ENCODE measurements at places on chromosomes 1 and 21.

DNA sequence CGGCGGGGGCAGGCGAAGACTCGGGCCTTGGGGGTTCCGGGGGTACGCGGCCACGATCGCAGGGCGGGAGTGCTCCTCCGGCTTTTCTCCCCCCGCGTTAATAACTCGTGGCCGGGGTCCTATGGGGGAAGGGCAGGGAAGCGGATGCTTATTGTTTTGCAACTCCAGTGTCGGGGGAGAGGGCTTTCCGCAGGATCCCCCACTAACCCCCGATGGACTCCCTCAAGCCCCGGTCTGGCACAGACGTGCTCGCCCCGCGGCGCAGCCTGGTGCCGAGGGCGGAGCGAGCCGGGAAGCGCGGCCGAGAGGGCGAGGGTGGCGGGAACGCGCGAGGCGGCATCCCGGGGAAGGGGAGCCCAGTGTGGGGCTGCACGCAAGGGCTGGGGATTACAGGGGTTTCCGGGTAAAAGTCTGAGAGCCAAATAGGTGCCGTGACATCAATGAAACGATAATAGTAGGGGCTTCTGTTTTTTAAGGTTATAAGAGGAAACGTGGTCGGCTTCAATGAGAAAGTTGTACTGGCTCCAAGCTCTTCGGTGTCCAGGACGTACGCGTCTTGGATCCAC is 772 bp downstream of the UCK2 start:
- DNase-seq: peak; percentile 42

DNA sequence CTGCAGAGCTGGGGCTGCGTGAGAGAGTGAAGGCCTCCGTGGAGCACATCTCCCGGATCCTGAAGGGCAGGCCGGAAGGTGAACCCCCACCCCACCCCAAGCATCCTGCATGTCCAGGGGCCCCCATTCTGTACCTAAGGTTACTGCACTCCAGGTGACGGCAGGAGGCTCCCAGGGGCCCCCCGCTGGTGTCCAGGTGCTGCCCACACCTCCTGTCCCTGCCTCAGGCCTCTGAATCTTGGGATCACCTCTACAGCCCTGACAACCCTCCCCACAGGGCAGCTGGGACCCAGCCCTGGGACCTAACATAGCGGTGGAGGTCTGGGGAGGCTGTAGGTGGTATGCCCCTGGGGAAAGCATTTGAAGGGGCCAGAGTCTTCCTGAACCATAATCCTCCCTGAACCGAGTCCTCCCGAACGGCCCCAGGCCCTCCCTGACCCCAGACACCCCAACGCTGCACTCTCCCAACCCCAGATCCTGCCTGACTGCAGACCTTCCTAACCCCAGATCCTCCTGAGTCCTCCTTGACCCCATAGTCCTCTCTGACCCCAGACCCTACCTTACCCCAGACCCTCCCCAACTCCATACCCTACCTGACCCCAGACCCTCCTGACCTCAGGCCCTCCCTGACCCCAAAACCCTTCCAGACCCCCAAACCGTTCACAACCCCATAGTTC is 33.5 kb downstream of the TRIM11 start:
- DNase-seq: no peak

DNA sequence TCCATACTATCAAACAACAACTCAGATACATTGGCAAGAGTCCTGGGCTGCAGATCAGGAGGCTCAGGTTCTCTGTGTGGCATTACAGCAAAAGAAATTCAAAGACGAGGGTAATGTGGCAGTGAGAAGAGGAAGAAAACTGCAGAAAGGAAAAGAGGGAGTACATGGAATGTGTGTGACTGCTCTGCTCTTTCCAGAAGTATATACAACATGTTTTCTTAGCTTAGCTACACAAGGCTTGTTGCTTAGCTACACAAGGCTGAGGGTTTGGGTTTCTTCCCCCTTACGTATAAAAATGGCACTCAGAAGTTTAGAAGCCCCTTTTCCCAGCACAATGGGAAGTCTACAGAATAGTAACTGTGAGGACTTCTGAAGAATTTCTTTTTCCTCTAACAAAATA is 86.0 kb downstream of the PRRX1 start:
- DNase-seq: no peak

DNA sequence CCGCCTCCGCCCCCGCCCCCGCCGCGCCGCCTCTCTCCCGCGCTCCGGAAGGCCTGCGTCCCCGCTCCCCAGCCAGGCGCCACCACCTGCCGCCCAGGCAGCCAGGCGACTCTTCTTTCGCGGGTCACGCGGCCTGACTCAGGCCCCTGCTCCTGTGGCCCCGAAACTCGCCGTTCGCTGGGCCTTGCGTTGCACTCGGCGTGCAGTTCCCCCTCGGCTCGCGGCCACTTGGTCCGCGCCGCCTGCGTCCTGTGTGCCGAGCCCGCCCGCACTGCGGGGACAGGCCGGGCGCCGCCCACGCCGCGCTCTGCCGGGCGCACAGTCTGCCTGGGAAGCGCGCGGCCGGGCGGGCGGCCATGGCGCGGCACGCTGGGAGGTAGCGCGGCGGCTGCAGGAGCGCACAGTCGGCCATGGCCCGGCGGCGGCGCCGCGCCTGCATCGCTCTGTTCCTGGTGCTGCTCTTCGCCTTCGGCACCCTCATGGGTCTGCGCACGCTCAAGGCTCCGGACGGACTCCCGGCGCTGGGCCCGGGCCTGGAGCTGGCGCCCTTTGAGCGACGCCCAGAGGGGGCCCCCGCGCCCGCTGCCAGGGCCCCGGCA is at the start of gene MANEAL:
Gene MANEAL (plus strand): TSS at position 75 of the 599 bp plus-strand sequence. CDS start 336 bp downstream, at position 411.
- peak; percentile 37 for DNase-seq

DNA sequence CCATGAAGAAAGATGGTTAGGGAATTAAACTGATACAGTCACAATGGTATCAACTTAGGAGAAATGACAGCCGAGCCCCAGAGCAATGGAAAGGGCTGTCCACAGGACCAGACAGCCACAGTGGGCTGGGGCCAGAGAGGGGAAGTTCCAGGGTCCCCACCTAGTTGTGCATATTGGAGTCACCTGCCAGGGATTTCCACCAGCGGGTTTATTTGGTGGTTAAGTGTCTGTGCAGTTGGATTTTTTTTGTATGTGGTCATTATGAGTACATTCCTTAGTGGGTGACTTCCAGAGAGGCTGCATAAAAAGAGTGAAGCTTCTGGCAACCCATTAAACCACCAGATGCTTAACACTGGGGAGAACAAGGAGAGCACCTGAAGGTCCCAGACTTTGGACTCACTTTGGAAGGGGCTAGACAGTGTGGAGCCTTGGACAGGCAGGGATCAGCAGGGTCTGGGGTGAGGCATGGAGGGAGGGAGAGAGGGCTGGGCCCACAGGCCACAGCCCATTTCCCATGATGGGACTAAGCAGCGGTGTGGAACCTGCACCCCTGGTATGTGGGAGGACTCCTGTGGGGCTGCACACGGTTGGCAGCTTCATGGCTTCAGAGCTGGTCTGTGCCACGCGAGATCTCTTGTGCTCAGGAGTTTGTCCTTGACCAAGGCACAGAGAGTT is 7.8 kb upstream of the PTTG1IP start:
- DNase-seq: no peak

DNA sequence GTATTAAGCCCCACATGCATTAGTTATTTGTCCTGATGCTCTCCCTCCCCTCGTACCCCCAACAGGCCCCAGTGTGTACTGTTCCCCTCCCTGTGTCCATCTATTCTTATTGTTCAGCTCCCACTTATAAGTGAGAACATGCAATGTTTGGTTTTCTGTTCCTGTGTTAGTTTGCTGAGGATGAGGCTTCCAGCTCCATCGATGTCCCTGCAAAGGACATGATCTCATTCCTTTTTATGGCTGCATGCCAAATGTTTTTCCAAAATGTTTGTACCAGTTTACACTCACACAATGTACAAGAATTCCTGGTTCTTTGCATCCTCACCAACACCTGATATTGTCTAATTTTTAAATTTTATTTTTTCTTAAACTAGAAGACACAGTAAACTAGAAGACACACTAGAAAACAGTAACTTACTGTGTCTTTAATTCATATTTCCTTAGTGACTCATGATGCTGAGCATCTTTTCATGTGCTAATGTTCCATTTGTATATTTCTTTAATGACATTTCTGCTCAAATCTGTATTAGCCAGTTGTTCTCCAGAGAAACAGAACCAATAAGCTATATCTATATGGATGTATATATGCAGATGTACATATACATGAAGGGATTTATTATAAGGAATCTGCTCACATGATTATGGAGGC is 19.4 kb upstream of the USP1 start:
- no peak for DNase-seq

DNA sequence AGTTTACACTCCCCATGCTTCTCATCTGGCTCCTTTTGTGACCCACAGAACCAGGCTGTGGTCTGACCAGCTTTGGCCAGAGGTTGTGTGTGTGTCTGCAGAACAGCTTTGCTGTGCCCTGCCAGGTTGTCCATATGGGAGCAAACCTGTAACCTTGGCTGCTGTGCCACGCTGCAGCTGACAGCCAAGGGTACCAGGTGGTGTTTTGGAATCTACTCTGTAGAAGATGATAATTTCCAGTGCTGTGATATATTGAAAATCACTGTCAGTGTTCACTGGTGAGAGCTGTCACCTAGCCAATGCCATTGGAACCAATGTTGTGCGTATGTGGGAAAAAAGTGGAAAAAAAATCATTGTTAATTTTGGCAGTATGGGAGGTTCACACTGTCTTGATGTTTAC is 18.2 kb downstream of the CENPF start:
- no peak for DNase-seq

DNA sequence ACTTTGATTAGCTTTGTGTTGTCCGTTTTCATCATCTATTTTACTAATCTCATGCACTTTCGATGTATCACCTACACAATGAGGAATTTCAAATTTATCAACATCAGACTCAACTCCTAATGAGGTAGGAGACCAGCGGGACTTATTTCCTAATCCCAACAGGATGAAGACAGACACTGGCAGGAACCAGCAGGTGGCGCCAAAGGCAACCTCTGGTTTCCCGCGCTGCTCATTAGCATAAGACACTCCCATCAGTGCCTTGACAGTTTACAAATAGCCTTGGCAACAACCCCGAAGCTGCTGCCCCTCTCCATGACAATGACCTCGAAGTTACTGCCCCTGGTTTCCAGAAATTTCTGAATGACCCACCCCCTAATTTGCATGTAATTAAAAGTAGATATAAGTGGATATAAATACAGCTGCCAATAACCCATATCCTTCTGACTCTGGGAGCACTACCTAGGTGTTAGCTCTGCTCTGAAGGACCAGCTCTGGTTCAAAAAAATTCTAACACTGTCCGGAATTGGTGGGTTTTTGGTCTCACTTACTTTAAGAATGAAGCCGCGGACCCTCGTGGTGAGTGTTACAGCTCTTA is 974.8 kb downstream of the ADGRL2 start:
- DNase-seq: no peak

DNA sequence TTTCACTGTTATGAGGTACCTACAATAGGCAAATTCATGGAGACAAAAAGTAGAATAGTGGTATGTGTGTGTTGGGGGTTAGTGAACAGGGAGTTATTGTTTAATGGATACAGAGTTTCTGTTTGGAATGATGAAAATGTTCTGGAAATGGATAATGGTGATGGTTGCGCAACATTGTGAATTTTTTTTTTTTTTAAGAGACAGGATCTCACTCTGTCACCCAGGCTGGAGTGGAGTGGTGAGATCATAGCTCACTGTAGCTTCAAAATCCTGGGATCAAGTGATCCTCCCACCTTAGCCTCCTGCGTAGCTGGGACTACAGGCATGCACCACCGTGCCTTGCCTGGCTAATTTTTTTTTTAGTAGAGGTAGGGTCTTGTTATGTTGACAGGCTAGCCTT is 34.5 kb upstream of the TRABD2B start:
- DNase-seq: no peak

- DNase-seq: no peak
Observed at GRCh38 chr1:61618755-61619154, 106.2 kb downstream of the TM2D1 start.

- peak; percentile 37 for DNase-seq
Observed at GRCh38 chr1:21232044-21232443, 55.3 kb upstream of the EIF4G3 start.

DNA sequence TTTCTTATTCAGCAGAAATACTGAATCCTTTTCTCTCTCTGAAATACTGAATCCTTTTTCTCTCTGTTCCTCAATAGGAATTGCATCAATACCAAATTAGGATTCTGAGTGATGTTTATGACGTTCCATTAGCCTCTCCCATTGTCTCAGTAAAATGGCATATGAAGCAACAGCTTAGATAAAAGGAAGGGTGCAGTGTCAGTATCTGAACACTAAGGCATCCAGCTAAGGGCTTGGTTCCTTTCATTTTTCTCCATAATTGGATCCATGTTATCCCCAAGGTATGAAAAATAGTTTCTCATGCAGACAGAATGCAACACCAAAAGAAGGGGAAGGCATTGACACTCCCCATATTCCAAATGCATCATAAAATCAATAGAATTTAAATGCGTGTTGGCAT is 61.5 kb upstream of the RAVER2 start:
- no peak for DNase-seq

GRCh38 chr21:33189824-33190223 is 39.9 kb upstream of the IFNAR2 start:
- no peak for DNase-seq

DNA sequence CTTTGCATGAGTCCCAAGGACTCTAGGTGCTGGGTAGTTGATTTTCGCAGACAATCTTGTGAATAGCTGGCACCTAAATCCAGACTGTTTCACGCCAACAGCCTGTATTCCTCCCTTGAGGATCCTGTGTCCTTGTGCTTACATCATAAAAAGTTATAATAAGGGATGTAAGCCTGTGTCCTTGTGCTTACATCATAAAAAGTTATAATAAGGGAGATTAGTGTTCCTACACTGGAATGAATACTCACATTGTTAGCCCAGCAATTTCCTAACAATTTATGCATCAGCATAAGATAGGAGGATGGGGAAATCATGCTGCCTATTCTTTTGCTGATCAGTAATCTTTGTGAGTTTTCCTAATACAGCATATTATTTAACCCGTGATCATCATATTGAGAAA is 4.0 kb upstream of the HSD3B2 start:
- no peak for DNase-seq

- DNase-seq: peak; percentile 63
Observed at GRCh38 chr1:18948048-18948912, 8.2 kb downstream of the IFFO2 start.

GRCh38 chr1:224061436-224061835 is 52.5 kb upstream of the FBXO28 start:
- DNase-seq: no peak

DNA sequence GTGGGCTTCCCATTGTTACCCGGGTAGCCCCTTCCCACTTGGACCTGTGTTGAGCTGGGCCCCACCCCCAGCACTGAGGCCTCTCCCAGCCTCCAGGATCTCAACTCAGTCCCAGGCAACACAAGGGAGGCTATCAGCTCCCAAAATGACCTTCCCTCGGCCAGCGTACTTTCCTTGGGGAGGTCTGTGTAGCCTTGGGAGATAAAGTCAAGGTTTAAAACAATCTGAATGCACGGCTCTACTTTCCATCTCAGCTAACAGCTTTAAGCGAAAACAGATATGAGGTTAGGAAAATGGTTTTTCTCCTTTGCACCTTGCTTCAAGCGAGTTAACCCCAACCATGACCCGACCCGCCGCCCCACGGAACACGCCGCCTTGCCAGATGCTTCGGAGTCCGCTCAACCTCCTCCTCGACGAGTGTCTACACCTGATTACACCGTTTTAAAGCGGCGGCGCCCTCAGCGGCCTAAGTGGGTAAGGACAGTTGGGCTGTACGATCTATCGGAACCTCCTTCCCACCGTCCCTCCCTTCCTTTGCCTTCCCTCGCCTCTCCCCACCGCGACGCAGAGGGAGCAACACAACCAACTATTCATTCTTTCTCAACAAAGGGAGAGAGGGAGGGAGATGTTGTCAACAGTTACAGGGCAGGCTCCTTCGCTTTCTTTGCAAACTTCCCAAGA is 1.1 kb downstream of the BCAR3 start:
- DNase-seq: peak; percentile 54

- DNase-seq: no peak
Observed at GRCh38 chr1:183163316-183163715, 22.7 kb upstream of the LAMC2 start.

- DNase-seq: peak; percentile 35
Observed at GRCh38 chr1:182784556-182785171, 4.9 kb upstream of the NPL start.
